ENCODE measurements at places on chromosomes 7 and 10. TPM values are rescaled to one million over a fixed set of nuclear protein-coding genes. Genes with fewer than 3 reads are reported as not detected.

Gene BLOC1S2
- 47.4 TPM for total RNA-seq

Gene BMPER
- 5.0 TPM for total RNA-seq

Gene SFMBT2
- total RNA-seq: 3.5 TPM

Gene CFAP58
- total RNA-seq: 1.00 TPM

Gene RAB18
- total RNA-seq: 55.6 TPM

Gene SEC31B
- 1.2 TPM for total RNA-seq

Gene SPDYE6
- total RNA-seq: not detected

Gene ERVW-1
- not detected for total RNA-seq

Gene TFEC
- 0.50 TPM for total RNA-seq

Gene SPAG6
- 0.11 TPM for total RNA-seq

Gene HOXA1
- under 0.01 TPM for total RNA-seq

Gene CEP55
- total RNA-seq: 117 TPM
